Stimulated activated CD8-positive, alpha-beta memory T cell treated with anti-CD3 and anti-CD28 coated beads, Interleukin-7, amount 100 ng/mL, for 24 hours (primary cell): ENCODE measurements at places on chromosomes 7 and 10.

DNA sequence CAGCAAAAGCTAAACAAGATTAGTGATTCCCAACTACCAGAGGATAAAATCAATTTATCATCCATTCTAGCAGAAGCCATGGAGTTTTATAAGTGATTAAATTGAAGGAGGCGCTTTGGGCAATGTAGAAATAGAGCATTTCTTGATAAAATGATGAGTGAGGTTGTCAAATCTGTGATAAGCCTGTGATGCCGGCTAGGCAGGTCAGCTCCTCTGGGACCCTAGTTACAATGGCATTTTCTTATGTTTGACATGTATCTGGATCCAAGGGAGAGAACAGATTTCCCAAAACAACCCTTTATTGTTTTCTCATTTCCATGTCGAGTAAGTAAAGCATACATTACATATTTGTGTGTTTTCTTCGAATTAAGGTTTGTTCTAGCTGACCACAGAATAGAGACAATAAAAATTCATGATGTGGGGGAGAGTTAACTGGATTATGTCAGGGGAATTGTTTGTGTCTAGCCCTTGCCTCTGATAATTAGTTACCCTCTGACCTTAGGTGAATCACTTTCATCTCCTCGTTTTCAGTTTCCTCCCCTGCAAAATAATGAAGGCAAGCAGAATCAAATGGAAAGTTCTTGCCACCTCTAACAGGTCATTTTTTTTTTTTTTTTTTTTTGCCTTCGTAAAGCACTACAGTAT, 378.5 kb downstream of the CNTNAP2 start:
- DNase-seq, result no peak

DNA sequence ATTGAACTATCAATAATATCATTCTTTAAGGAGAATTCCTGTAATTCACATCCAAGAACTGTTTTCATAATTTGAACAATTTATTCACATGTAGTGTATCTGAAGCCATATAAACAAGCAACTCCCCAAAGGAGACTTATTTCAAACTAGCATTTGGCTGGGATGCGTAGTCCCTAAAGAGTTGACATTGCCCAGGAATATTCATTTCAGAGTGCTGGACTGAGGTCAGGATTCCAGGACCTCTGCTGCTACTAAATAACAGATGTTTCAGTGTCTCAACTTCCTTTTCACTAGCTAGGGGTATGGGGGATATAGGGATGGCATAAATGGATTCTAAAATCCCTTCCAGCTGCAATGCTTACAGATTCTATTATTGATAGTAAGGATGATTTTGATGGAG, 177.0 kb downstream of the TSPAN12 start:
- DNase-seq, result no peak

DNA sequence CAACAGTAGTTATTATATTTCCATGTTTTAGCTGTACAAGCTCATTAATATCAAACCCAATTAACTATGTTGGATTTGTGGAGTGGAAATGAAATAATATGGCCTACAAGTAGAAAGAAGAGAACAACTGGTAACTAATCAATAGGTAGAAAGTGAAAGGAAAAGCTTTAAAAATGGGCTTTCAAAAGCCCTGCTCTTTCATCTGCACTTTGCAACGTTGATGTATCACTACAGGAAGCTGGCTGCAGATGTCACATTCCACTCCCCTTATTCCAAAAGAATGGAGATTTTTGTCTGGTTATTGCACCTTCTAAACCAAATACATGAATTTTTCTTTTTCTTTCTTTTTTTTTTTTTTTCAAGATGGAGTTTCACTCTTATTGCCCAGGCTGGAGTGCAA, 11.7 kb upstream of the MKI67 start:
- DNase-seq, result no peak

DNA sequence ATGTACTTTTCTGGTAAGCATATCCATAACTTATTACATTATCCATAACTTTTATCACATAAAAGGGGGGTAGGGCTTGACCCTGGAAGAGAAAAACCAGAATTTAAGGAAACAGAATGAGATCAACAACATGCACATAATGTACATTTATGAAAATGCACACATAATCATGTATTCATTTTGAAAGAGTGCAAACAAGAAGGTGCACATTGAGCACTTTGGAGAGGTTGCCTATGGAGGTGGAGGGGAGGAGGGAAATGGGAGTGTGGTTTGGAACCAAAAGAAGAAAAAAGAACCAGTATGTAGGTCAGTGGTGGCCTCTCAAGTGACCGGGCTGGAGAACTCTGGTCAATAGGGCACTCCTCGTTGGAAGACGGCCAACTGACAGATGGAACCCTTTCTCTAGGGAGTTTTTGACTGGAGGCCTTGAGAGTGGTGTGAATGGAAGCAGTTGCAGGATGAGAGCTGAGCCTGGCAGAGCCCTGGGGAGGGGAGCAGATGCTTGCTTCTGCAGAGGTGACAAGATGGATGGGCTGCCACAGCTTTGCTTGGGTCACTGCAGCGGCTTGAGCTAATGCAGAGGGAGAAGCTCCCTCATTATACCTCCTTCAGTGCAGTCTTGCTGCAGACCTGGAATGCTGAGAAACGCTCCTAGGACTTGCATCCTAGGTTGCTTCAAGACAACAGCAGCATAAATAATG, 192.7 kb downstream of the SEC23IP start:
- no peak for DNase-seq

- no peak for DNase-seq
These were observed 152.5 kb downstream of the SEMA3A start for GRCh38 chr7:84042110-84042539.

DNA sequence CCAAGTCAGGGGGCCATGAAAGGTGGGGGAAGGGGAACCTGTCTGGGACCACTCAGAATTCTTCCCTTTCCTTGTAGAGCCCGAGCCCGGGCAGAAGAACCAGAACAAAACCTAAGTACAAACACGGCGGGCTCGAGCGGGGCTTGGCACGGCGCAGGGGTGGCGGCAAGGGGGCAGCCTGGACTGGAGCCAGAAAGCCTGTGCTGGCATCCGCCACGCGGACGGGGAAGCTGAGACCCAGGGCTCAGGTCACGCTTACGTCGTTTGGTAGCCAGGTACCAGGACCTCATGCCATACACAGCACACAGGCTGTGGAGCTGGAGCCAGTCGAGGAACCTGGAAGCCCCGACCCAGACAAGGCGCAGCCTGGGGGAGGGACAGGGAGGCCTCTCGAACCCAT, 6.6 kb upstream of the GPER1 start:
- no peak for DNase-seq

- DNase-seq, result no peak
These were observed 426 bp downstream of the SYPL1 start for GRCh38 chr7:106111655-106112117.

GRCh38 chr7:83451501-83452045, 197.4 kb downstream of the SEMA3E start:
- no peak for DNase-seq

DNA sequence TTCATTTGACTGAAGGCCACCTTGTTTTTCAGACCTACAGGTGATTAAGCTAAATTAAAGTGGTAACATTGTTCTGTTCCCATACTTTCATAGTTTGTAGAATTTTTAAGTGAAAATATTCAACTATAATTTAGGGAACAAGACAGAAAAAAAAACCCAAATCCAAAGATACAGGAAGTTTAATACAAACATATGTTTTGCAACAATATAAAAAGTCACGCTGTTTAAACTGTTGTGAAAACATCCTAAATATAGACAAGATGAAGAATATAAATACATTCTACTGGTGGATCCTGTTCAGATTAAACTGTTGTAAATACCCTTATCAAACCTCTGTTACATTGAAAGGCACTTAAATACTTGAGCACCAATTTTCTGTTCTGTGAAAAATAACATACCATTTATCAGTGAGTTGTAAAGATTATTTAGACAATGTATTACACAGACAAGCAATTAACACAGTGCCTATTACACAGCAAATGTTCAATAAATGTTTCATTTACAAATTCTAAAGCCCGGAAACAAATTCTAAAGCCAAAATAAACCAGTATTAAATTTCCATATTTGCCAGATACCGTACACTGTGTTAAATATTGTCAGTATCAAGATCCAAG, 14.2 kb downstream of the ASZ1 start:
- DNase-seq, result no peak
